Stimulated activated CD8-positive, alpha-beta memory T cell treated with anti-CD3 and anti-CD28 coated beads, Interleukin-2, amount 100 ng/mL, for 48 hours (primary cell): ENCODE measurements at places on chromosomes 11 and 22.

DNA sequence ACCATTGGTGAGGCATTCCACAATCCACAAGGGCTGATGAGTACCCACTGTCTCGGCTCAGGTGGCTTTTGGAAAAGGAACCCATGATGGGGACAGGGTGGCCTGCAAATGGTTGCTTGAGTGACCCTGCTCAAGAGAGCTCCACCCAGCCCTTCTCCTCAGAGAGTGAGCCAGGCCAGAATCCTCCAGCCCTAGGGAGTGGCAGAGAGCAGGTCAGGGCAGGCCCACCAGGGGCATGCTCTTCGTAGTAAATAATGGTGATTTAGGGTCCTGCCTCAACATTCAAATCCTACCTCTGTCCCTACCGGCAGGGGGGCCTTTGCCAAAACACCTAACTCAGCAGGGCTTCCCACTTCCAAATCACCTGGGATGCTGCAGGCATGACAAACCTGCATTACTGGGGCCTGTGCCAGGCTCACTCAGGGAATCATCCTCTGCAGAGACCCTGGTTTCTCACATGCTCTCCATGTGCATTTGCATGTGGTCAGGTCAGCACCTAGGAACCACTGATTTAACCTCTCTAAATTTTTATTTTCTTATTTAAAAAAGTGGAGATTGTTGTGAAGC lies 17.3 kb upstream of the TP53I11 start:
- no peak for DNase-seq

DNA sequence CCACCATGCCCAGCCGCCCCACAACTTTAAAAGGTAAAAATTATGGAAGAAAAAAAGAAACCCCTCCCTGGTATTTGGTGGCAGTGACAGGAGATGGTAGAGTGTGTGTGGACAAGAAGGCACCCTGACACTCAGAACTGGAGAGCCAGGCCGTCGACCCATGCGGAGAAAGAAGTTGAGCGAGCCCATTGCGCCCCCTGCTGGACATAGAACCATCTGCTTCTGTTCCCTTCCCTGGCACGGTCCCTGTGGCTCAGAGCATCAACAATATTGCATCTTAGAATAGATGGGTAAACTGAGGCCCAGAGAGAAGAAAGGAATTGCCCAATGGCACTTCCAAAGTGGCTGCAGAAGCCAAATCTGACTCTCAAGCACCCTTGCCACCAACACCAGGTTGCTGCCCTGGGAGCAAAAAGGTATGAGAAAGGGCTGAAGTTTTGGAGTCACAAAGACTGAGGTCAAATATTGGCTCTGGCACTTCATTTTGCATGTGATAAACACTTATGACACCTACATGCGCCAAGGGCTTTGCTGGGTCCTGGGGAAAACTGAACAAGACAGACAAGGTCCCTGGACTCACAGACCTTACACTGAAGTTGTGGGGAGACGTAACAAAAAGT lies 8.6 kb downstream of the MRPL11 start:
- DNase-seq: peak; percentile 75

GRCh38 chr22:47842119-47842518 lies 1079.7 kb downstream of the TBC1D22A start:
- DNase-seq: no peak

GRCh38 chr22:49838771-49839717 lies 11.4 kb upstream of the BRD1 start:
- peak; percentile 75 for DNase-seq

GRCh38 chr11:72684236-72684912 lies 10.2 kb upstream of the PDE2A start:
- peak; percentile 41 for DNase-seq

DNA sequence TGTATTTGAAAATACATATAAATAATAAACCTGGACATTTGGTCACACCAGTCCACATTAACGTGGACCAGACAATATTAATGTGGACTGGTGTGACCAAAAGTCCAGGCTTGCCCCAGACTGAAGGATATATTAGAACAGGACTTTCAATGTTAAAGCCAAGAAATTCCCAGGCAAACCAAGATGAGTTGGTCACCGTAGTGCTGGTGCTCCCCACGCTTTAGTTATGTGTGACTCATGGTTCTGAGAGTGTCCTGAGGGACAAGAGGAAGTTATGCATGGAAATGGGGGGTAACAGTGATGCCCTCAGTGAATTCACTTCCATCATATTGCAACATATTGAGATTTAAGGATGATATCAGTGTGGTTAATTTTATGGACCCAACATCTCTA lies 31.4 kb downstream of the POU2AF1 start:
- no peak for DNase-seq

DNA sequence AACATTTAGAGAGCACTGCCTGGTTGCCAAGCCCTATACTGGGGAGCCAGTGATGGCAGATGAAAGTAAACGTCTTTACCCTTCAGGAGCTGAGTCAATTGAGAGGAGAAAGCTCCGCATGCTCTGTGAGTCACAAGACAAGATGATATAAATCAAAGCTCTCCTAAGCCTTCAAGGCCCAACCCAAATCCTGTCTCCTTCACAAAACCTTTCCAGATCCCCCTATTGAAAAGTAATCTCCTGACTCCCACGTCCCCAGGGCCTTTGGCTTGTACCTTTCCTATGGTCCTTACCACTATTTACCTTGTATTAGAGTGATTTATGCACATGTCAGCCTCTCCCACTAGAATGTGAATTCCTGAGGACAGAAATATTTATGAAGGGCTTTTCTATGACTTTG lies 230.1 kb upstream of the TENM4 start:
- DNase-seq: no peak

- no peak for DNase-seq
Observed at GRCh38 chr22:41260871-41261270, 20.1 kb upstream of the CHADL start.

GRCh38 chr11:118947091-118947490 lies 9.0 kb upstream of the UPK2 start:
- no peak for DNase-seq

DNA sequence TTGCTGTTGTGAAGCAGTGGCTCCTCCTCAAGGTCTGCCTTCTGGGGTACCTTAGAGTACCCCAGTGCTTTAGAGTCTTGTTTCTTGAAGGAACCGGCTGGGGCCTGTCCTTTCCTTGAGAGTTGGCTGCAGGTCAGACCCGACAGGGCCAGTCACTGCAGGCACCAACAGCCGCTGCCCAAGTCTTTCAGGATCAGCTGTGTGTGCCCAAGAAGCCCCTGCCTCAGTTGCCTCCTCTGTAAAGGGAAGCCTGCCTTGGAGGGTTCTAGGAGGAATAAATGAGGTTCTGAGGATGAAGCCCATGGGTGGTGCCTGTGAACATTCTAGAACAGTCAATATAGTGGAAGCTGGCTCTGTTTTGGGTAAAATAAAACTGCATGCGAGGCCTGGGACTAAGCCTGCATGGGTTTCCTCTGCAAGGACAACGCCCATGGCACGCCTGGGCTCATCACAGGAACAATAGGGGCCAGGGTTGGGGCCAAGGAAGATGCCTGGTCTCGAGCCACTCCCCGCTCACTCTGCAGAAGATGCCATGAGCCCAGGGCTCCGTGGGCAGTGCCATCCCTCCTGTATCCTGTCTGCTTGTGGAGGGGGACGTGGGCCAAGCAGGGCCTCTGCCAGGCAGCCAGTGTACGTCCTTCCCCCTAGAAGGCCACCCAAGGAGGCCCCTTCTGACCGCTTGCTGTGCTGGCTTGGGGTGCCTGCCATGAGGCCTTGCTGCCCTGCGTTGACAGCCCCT lies 81.6 kb downstream of the MED15 start:
- DNase-seq: no peak

- DNase-seq: no peak
Observed at GRCh38 chr22:27557286-27558008, 244.1 kb downstream of the MN1 start.

DNA sequence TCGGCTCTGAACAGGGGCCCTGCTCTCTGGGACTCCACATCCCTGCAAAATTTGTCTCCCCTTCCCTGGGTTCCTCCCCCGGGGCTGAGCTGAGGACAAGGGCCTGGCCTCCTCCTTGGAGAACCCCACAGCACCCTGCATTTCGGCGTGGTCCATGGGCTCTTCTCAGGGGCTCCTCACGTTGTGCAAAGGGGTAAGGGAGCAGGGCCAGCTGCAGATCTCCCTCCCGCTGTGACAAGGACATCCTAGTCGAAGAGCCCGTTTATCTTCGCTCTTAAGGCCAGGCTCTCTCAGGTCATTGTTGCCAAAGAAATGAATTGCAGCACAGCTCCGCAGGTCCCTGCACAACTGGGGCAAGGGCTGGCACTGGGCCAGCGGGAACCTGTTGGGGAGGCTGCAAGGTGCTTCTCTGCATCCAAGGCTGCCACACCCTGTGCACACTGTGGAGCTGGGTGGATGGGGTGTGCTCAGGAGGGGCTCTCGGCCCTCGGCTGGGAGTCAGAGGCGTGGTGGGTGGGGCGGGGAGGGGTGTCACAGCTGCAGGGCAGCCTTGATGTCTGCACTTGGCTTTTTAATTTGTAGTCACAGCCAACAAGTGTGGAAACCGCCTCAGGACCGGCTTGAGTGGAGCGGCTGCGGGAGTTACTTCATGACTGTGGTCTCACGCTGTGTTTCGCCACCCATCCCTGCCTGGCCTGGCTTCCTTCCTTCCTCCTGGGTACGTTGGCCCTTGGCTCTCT lies 26.6 kb upstream of the SEPTIN5 start:
- DNase-seq: no peak

GRCh38 chr11:118908901-118909618 lies 16.7 kb downstream of the BCL9L start:
- DNase-seq: no peak

- DNase-seq: no peak
Observed at GRCh38 chr11:116661056-116661455, 111.7 kb downstream of the BUD13 start.

DNA sequence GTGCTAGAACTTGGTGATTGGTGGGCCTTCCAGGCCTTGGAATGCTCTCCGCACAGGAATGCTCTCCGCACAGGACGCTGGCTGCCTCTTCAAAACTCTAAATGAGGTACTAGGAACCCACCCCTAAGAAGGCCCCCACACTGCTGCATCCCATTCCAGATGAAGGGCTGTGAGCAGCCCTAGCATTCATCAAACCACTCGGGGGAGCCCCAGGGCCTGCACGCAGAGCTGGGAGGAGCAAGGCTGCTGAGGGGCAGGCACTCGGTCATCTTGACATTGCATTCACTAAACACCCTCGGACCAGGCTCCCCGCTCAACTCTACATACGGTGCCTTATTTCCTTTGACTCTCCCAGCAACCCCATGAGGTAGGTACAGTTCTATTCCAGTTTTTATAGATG lies 49.2 kb upstream of the EMID1 start:
- no peak for DNase-seq

DNA sequence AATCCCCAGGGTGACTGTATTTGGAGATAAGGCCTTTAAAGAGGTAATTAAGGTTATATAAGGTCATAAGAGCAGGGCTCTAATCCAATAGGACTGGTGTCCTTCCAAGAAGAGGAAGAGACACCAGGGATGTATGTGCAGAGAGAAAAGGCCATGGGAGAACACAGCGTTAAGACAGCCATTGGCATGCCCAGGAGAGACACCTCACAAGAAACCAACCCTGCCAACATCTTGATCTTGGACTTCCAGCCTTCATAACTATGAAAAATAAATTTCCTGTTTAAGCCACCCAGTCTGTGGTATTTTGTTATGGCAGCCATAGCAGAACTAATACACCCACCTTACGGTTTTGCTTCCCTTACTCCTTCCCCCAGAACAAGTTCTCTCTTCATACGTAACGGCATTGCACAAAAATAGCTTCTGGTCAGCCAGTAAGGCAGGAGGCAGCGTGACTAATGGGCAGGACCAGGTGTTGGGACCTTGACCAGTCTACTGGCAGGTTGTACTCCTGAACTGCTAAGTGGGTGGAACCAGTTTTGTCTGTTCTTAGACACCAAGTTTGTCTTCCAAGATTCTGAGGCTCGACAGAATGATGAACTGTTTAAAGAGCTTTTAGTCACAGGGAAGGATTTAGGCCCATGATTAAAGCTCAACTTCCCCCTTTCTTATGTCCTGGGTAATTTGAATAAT lies 31.9 kb upstream of the UPB1 start:
- DNase-seq: no peak

DNA sequence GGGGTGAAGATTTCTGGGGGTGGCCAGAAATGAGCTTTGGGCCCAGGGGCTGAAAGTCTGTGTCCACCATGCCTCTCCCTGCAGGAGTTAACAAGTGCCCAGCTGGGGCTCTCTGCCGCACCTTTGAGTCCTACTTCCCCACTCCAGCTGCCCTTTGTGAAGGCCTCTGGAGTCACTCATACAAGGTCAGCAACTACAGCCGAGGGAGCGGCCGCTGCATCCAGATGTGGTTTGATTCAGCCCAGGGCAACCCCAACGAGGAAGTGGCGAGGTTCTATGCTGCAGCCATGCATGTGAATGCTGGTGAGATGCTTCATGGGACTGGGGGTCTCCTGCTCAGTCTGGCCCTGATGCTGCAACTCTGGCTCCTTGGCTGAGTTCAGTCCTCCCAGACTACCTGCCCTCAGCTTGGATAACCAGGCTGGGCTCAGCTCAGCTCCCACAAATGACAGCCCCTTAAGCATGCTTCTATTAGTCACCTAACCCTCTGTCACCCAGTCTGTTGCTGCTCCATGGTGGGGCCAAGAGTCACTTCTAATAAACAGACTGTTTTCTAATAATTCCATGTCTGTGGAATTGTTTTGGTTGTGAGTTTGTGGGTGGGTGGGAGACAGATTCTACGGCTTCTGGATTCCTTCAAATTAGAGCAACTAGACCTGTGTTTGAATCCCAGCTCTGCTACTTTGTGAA lies 3.0 kb upstream of the INPPL1 start:
- no peak for DNase-seq

GRCh38 chr22:20663137-20663828 lies 110.6 kb upstream of the SERPIND1 start:
- DNase-seq: no peak

GRCh38 chr22:23856721-23857605 lies 712 bp upstream of the SLC2A11 start:
- DNase-seq: no peak

- DNase-seq: no peak
Observed at GRCh38 chr22:47071807-47072641, 309.6 kb downstream of the TBC1D22A start.

DNA sequence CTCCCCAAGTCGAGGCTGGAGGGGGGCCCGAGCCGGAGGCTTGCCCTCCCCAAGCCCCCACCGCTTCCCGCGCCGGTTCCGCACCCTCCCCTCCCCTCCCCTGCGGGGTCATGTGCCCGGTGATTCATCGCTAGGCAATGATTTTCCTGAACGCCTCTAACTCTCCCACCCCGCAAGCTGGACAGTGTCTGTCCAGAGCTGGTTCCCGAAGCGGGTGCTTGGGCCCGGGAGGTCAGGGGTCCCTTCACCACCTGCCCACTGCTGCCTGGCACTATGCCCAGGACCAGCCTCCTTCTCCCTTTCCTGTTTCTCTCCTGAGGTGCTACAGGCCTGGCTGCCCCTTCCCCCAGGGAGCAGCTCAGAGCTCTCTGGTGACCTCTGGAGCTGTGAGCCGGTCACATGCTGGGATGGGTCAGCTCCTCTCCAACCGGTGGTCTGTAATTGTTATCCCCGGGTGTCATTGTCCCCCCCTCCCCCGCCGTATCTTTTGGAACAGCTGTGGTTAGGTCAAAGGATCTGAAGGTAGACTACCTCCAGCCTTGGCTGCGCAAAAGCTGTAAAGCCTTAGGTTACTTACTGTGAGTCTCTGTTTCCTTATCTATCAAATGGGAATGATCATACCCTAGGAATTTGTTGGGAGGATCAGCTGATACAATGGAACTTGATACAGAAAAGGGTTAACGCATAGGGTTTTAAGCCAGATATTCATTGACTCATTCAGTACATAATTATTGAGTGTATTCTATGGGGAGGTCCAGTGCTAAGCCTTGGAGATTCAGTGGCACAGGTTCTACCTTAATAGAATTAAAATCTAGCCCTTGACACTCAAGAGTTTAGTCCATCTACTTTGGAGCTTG lies 753 bp downstream of the STX3 start:
- peak; percentile 11 for DNase-seq

GRCh38 chr11:43582863-43583462 lies 97.6 kb upstream of the HSD17B12 start:
- no peak for DNase-seq
